ENCODE measurements at places on chromosomes 2 and 18. TPM values are rescaled to one million over a fixed set of nuclear protein-coding genes. Genes with fewer than 3 reads are reported as not detected.

DNA sequence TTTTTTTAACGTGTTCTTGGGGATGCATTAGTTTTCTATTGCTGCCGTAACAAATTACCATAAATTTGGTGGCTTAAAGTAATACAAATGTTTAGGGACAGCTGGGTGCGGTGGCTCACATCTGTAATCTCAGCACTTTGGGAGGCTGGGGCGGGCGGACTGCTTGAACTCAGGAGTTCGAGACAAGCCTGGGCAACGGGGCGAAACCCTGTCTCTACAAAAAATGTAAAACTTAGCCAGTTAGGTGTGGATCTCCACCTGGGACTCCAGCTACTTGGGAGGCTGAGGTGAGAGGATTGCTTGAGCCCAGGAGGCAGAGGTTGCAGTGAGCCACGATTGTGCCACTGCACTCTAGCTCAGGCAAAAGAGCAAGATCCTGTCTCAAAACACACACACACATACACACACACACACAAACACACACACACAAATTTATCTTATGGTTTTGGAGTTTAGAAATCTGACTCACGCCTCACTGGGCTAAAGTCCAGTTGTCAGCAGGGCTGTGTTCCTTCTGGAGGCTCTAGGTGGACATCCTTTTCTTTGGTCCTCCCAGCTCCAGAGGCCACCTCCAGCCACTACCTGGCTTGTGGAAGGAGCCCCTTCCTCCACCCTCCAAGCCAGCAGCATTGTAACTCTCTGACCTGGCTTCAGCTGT, 76.1 kb downstream of the SEPTIN10 start:
- H3K4me3 ChIP-seq: no peak overlapping the region
- no peaks in the 10 kb centered on the region for H3K36me3 ChIP-seq
- no peak overlapping the region for H3K27ac ChIP-seq
- no peaks in the 10 kb centered on the region for H3K4me1 ChIP-seq

- no peak overlapping the region for H3K4me3 ChIP-seq
- no peaks in the 10 kb centered on the region for H3K4me1 ChIP-seq
- DNase-seq: no peak
- no peaks in the 10 kb centered on the region for H3K36me3 ChIP-seq
- H3K27me3 ChIP-seq: no peaks in the 10 kb centered on the region
- H3K27ac ChIP-seq: no peak overlapping the region
Observed at GRCh38 chr18:47206945-47207637, 30.9 kb upstream of the IER3IP1 start.

DNA sequence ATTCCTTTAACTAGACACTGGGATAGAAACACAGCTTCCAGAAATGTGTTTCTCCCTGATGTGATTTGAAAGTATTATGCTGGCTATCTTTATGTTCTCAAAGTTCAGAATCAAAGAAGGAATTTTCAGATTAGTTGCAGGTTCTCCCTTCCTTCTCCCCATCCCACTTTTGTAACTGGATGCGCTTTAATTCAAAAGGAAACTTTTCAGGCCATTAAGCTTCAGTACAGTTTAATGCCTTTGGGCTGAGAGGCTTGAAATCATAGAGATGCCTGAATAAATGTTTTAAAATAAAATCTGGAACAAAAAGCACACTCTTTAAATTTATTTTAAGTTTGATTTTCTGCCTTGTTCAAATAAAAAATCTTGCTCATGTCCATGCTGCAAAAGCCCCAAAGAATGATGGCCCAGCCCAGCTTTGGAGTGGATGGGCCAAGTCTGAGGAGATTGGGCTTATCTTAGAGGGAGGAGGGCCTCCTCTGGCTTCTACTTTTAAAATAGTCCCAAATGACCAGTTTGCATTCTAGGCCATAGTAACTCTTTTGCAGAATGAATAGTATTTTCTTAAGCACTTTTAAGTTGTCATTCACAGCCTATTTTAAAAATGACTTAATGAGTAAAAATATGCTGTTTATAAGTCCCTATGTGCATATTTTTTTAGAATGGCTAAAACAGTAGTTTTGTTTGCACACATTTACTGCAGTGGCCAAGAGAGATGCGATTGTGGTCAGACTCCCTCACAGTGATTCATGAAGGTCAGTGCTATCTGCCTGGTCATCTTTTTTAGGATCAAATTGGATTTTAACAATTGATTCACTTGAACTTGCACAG, 129.2 kb downstream of the MTX2 start:
- no peak for DNase-seq
- no peak overlapping the region for H3K4me3 ChIP-seq
- H3K4me1 ChIP-seq: no peaks in the 10 kb centered on the region
- no peak overlapping the region for H3K27ac ChIP-seq
- no peaks in the 10 kb centered on the region for H3K36me3 ChIP-seq

CRYBA2 gene
- polyA plus RNA-seq: not detected

ACVR1 gene
- polyA plus RNA-seq: 9.5 TPM

- H3K4me1 ChIP-seq: no peaks in the 10 kb centered on the region
- H3K4me3 ChIP-seq: no peak overlapping the region
- H3K27ac ChIP-seq: no peak overlapping the region
- H3K36me3 ChIP-seq: no peaks in the 10 kb centered on the region
- no peaks in the 10 kb centered on the region for H3K27me3 ChIP-seq
- no peak for DNase-seq
Observed at GRCh38 chr2:22536133-22536532, 848.8 kb upstream of the KLHL29 start.

GPBAR1 gene
- polyA plus RNA-seq: not detected

GRCh38 chr18:45837283-45838070, 12.0 kb downstream of the SIGLEC15 start:
- no peak overlapping the region for H3K4me3 ChIP-seq
- no peak for DNase-seq
- H3K36me3 ChIP-seq: no peaks in the 10 kb centered on the region

DNA sequence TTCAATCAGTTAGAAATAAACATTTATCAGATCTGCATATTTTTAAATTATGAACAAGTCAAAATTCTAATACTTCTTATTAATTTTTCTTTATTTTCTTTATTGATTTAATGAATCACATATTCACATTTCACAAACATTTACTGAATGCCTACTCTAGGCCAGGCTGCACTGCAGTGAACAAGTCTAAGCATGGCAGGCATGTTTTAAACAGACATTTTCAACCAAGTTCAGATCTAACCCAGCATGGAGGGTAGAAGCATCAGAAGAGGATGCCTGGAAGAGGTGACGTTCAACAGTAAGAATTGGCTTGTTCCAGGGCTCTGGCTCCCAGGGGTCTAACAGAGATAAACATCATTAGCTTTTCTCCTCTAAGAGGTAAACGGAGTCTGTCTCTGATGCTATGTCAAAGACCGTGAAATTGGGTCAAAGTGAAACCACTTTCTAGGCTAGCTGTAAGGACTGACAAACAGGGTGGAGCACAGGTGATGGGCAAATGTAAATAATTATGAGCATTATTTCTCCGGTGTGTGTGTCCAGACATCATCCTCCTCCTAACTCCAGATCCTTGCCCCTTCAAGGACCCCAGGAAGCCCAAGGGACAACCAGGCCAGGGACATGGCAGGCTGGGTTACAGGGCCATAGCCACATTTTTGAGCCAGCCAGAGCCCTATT, 50.6 kb downstream of the UNC50 start:
- H3K27me3 ChIP-seq: no peaks in the 10 kb centered on the region
- H3K27ac ChIP-seq: peak overlapping the region; percentile 35
- H3K36me3 ChIP-seq: no peaks in the 10 kb centered on the region
- peak overlapping the region; percentile 30 for H3K4me3 ChIP-seq
- peak; percentile 38 for DNase-seq
- peaks cover 97% of the 10 kb centered on the region for H3K4me1 ChIP-seq

- H3K4me3 ChIP-seq: no peak overlapping the region
- peaks cover 5% of the 10 kb centered on the region for H3K27me3 ChIP-seq
- no peaks in the 10 kb centered on the region for H3K4me1 ChIP-seq
- no peak for DNase-seq
Observed at GRCh38 chr2:1743396-1744150, 742 bp downstream of the PXDN start.

GRCh38 chr2:102473020-102473419, at the start of gene SLC9A4:
TSS of gene SLC9A4 (plus strand) at chr2:102473226. CDS start at chr2:102473760, 534 bp downstream.
- H3K4me3 ChIP-seq: no peak within 1 kb of the TSS
- no peaks in the 10 kb centered on the region for H3K36me3 ChIP-seq
- no peaks in the 10 kb centered on the region for H3K4me1 ChIP-seq
- no peak within 1 kb of the TSS for H3K27ac ChIP-seq

GRCh38 chr2:134008837-134009236, 245.0 kb upstream of the MGAT5 start:
- no peaks in the 10 kb centered on the region for H3K4me1 ChIP-seq
- H3K27me3 ChIP-seq: no peaks in the 10 kb centered on the region
- no peak for DNase-seq
- no peak overlapping the region for H3K27ac ChIP-seq
- no peak overlapping the region for H3K4me3 ChIP-seq
- no peaks in the 10 kb centered on the region for H3K36me3 ChIP-seq

DNA sequence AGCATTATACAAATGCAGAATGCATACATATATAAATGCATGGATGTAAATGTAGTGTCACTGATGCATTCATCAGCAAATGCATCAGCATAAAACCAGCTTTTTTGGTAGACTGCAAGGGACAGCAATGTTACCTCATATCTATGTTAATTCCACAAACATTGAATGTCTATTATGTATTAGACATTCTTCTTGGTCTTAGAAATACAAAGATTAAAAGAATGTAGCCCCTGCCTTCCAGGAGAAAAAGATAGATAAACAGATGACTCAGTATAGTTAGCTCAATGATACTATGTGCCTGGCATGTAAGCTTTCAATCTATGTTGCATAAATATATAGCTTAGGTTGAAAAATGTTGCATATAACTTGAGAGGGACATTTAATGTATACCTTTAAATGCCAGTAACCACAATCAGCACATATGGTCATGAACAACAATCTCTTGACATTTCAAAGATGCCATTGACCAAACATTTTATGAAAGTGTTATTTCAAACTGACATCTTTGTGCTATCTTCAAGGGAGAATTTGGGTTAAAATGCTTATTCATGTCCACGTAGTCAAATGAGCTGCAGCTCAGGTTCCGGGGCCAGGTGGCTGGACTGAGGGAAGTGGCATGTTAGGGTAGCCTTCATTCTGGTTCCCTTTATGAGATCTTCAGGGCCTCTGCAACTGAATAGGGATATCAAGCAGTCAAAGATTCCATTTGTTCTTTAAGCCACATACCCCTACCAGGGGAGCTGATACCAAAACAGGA, 45.2 kb upstream of the GCG start:
- H3K4me3 ChIP-seq: no peak overlapping the region
- H3K27ac ChIP-seq: no peak overlapping the region
- H3K36me3 ChIP-seq: no peaks in the 10 kb centered on the region
- H3K4me1 ChIP-seq: no peaks in the 10 kb centered on the region
- DNase-seq: no peak
- no peaks in the 10 kb centered on the region for H3K27me3 ChIP-seq

- no peaks in the 10 kb centered on the region for H3K36me3 ChIP-seq
- no peaks in the 10 kb centered on the region for H3K27me3 ChIP-seq
- H3K27ac ChIP-seq: no peak overlapping the region
- no peaks in the 10 kb centered on the region for H3K4me1 ChIP-seq
- no peak overlapping the region for H3K4me3 ChIP-seq
- DNase-seq: no peak
Observed at GRCh38 chr2:127098711-127099110, 8.2 kb downstream of the BIN1 start.

AMER3 gene
- polyA plus RNA-seq: not detected

GRCh38 chr2:65835975-65836549, 403.7 kb upstream of the SPRED2 start:
- H3K27ac ChIP-seq: no peak overlapping the region
- H3K4me1 ChIP-seq: no peaks in the 10 kb centered on the region
- H3K4me3 ChIP-seq: no peak overlapping the region
- no peaks in the 10 kb centered on the region for H3K36me3 ChIP-seq
- no peak for DNase-seq

BOLL gene
- not detected for polyA plus RNA-seq

SULT1C4 gene
- polyA plus RNA-seq: not detected

- H3K4me1 ChIP-seq: no peaks in the 10 kb centered on the region
- no peak for DNase-seq
- H3K4me3 ChIP-seq: no peak overlapping the region
- H3K27ac ChIP-seq: no peak overlapping the region
Observed at GRCh38 chr18:45606007-45606406, 9.3 kb upstream of the SLC14A2 start.

RBM44 gene
- polyA plus RNA-seq: 0.07 TPM

GRCh38 chr2:138767101-138767500, 13.1 kb downstream of the NXPH2 start:
- no peak overlapping the region for H3K4me3 ChIP-seq
- no peak overlapping the region for H3K27ac ChIP-seq
- H3K27me3 ChIP-seq: no peaks in the 10 kb centered on the region
- DNase-seq: no peak
- no peaks in the 10 kb centered on the region for H3K36me3 ChIP-seq

- H3K27me3 ChIP-seq: no peaks in the 10 kb centered on the region
- no peaks in the 10 kb centered on the region for H3K4me1 ChIP-seq
- no peak overlapping the region for H3K27ac ChIP-seq
- H3K4me3 ChIP-seq: no peak overlapping the region
- DNase-seq: no peak
Observed at GRCh38 chr18:24413148-24413547, 13.3 kb upstream of the IMPACT start.

DNA sequence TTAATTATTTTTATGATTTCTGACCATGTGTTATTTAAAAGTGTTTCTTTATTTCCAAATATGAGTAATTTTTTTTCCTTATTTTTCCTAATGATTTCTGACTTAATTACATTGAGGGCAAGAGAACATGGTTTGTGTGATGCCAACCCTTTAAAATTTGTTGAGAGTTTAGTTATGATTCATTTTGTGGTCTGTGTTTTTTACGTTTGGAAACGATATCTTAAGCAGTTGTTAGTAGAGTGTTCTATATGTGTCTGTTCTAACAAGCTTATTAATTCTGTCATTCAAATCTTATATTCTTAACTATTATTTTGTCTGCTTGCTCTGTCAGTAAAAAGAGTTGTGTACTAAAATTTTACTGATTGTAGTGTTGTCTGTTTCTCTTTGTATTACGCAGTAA, 15.0 kb downstream of the NAB1 start:
- no peak overlapping the region for H3K27ac ChIP-seq
- no peaks in the 10 kb centered on the region for H3K27me3 ChIP-seq
- no peak for DNase-seq
- H3K4me3 ChIP-seq: no peak overlapping the region
- H3K36me3 ChIP-seq: no peaks in the 10 kb centered on the region

STEAP3 gene
- 0.41 TPM for polyA plus RNA-seq

Data from CD8-positive, alpha-beta memory T cell (primary cell).